ENCODE measurements at places on chromosomes 7 and 10.

- no peak for DNase-seq
Measured at GRCh38 chr10:44761076-44761475, 150.1 kb upstream of the TMEM72 start.

DNA sequence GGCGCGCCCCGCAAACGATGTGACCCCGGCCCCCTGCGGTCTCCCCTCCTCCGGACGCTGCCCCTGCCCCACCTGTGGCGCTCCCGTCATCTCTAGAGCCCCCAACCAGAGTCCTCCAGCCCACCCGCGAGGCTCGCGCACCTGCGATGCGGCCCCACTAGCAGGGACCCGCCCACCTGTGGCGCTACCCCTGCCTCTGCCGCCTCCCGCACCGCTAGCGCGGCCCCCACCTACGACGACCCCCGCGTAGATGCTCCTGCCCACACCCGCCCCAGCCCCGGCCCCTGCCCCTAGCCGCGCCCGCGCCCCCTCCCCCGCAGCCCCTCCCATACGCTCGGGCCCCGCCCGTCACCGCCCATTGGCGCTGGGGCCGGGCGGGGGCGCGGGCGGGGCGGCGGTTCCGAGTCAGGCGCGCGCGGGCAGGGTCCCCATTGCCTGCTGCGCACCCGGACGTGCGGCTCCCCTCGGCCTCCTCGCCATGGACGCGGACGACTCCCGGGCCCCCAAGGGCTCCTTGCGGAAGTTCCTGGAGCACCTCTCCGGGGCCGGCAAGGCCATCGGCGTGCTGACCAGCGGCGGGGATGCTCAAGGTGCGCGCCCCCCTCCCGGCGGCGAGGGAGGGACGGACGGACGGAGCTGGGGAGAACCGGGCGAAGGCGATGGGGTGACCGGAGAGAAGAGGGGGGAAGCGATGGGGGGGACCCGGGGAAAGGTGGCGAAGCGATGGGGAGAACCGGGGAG lies at the start of gene PFKP:
TSS of gene PFKP (plus strand) at position 431 of the 741 bp plus-strand sequence. CDS start at position 479, 48 bp downstream.
- DNase-seq, result no peak

GRCh38 chr7:131014906-131015656 lies 281.1 kb upstream of the KLF14 start:
- no peak for DNase-seq

DNA sequence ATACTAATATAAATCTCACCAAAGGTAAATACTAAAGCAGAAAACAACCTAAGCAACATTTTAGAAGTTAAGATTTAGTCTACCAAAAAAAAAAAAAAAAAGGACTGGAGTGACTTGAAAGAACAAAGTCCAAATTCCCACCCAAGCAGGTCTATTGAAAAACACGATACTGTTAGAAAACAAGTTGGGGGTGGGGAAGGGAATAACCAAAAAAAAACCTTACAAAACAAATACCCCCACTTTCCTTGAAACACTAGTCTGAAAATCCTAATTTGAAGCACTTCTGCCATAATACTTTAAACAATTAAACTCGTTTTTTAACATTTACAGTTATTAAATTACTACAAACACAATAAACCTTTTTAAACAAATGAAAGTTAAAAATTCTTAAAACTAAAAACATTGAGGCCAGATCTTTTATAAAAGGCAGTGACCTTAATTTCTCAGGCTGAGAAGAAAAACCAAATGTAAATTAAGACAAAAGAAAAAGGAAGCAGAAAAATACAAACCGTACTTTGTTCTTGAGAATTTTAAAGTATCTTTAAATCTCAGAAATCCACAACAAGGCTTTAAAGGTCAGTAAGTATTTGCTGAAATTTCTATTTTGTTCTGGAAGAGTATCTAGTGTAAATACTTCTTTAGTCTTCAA lies 135.1 kb downstream of the NRBF2 start:
- no peak for DNase-seq

- DNase-seq, result no peak
Measured at GRCh38 chr10:123103944-123104343, 31.8 kb upstream of the HMX3 start.

DNA sequence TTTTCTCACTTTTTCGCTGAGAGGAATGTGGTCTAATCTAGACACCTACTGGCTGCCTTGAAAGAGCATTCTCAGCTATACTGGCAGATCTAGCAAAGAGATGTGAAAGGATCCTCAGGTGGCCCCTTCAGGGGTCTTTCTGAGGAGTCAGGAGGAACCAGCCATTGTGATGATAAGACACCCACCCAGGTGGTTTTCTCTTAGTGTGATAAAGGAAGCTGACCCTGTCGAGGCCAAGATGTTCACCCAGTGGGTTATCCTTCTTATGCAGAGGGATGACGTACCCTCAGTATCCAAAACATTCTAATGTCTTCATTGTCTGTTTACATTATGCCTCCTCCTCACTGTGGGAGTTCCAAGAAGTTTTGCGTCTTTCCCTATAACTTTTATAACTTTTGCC lies 98.3 kb upstream of the LRGUK start:
- DNase-seq, result no peak

DNA sequence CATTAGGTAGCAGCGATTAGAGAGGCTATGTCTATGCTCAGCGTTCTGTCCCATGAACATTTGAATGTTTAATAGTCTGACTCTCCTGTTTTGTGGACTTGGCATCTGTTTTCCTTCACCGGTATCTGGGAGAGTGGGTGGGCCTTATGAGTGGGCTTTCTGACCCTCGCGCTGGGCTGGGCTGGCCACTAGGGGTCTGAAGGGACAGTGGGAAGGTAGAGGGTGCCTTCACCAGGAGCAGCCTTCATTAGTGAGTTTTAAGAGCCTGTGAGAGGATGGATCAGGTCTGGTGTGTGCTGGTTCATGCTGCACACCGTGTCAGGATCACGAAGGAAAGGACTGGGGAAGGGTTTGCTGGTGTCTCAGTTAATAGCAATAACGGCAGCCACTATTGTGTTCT lies 33.4 kb downstream of the DCLRE1A start:
- DNase-seq, result no peak

GRCh38 chr7:55273186-55273980 lies 91.8 kb upstream of the LANCL2 start:
- no peak for DNase-seq
